Fibroblast of skin of right biceps (primary cell): ENCODE measurements at places on chromosomes 6 and 20.

GRCh38 chr6:1191141-1191630 lies 120.7 kb upstream of the FOXQ1 start:
- no peak for DNase-seq

GRCh38 chr20:61119794-61120410 lies 132.2 kb upstream of the CDH4 start:
- DNase-seq: no peak

DNA sequence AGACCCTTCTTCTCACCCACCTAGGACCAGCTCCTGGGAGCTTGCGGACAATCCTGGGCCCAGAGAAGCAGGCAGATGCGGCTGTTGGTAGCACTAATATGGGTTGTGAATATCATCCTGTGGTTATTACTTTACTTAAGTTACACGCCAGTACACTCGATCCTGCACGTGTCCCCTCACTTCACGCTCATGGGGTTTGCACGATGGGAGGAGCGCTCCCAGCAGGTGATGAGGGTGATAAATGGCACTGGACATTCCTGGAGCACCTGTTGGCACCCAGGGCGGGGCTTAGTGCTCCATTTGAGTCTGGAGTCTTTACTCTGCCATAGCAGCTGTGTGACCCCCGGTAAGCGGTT lies 335.1 kb downstream of the PREX1 start:
- no peak for DNase-seq

- DNase-seq: no peak
These were observed 13.0 kb downstream of the PIM1 start for GRCh38 chr6:37182736-37183590.

DNA sequence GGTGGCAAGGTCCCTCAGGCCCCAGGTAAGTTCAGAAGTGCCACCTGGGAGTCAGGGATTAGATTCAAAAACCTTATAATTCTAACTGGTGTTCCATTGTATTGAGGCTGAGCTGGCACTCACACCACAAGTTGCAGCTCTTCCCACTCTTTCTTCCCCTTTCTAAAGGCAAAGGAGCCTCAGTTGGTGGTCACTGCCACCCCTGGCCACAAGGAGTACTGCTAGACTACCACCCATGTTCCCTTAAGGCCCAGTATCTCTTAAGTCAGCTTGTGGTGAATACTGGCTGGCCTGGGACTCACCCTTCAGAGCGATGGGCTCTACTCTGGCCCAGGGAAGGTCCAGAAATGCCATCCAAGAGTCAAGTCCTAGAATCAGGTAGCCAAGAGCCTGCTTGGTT lies 421.1 kb upstream of the KHDRBS2 start:
- DNase-seq: no peak

- DNase-seq: peak; percentile 92
These were observed 37.7 kb upstream of the SASH1 start for GRCh38 chr6:148304976-148305375.

DNA sequence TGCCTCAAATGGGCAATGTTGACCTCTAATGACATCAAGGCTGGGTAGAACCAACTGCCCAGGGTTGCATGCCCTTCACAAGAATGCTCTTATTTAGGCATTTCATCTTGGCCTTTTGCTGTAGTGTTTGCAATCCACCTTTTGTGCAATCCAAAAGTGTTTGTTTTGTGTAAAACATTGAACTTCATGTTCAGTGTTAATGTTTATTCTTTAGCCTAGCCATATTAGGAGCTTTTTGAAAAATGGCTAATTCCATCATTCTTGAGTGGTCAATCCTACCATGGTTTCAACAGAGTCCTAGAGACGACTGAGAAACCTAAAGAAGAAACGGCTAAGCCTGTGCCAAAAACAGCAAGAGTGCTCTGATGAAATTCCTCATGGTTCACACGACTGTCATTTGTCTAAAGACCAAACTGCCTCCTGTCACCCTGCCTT lies 279.6 kb upstream of the PRDM1 start:
- peak; percentile 57 for DNase-seq
